ENCODE measurements at places on chromosomes 13 and 19.

DNA sequence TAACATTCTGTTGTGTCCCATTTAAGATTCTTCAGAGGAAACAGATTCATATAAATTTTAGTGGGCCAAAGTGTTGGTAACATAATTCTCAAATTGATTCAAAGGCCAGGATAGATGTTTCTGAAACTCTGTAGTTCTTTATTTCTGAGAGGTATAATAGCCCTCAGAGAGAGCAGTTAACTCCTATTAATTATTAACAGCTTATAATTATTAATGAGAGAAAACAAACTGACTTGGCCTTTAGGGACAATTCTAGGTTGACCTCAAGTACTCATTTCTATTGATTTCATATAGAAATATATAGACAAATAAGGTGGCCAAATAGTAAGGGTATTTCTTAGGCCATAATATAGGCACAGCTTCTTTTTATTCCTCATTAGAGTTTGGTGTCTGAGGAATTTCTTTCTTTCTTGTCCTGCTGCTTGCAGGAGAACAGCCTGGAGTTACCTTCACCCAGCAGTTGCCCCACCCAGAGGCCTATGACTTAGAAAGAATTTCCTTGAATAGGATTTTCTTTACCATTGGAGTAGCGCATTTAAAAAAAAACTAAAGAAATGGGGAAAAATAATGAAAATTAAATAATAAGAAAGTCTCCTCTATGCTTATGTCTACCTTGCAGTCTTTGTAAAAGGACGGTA lies 1430.1 kb upstream of the SPRY2 start:
- DNase-seq = no peak

DNA sequence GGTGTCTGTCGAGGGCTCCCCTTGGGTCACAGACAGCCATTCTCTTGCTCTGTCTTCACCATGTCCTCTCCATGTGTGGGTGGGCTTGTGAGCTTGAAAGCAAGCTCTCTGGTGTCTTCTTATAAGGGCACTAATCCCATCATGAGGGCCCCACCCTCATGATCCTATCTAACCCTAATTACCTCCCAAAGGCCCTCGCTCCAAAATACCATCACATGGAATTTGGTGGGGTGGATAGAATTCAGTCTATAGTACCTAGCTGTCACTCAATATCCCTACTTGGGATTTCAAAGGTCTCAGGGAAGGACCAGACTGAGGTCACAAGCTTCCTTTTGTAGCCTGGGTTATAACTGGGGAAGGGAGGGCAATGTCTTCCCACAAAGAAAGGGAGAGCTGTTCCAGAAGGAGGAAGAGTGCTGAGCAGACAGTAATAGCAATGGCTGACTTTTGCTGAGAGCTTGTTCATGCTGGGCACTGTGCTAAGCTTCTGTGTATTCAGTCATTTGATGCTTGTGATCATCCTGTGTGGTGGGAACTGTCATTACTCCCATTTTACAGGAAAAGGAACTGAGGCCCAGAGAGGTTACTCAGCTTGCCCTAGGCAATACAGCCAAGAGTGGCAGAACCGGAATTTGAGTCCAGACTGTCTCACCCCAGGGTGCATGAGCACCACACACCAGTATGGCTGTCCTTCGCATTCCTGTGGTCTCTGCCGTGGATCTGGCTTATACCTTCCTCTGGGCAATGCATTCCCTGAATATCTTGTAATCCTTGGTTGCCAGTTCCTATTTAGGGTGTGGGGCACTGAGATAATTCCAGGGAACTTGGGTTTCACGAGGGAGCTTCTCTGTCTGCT lies 8.2 kb downstream of the FXYD5 start:
- DNase-seq = no peak

- no peak for DNase-seq
Measured at GRCh38 chr13:113862931-113863523, 849 bp downstream of the GAS6 start.

- DNase-seq = peak; percentile 61
Measured at GRCh38 chr19:11887611-11888531, at the start of gene ZNF69. ZNF69 (plus strand) TSS chr19:11887782; CDS start chr19:11887924, 142 bp downstream.

- no peak for DNase-seq
Measured at GRCh38 chr19:9039728-9040127, 29.5 kb upstream of the MUC16 start.

GRCh38 chr19:35773020-35773806 lies 2.2 kb upstream of the ARHGAP33 start:
- DNase-seq = no peak

- no peak for DNase-seq
Measured at GRCh38 chr19:19217099-19217498, 5.3 kb downstream of the NCAN start.

GRCh38 chr19:11577451-11578257 lies at the start of gene ACP5:
ACP5 (minus strand) TSS chr19:11577645; CDS start chr19:11577317, 328 bp downstream.
- DNase-seq = no peak

DNA sequence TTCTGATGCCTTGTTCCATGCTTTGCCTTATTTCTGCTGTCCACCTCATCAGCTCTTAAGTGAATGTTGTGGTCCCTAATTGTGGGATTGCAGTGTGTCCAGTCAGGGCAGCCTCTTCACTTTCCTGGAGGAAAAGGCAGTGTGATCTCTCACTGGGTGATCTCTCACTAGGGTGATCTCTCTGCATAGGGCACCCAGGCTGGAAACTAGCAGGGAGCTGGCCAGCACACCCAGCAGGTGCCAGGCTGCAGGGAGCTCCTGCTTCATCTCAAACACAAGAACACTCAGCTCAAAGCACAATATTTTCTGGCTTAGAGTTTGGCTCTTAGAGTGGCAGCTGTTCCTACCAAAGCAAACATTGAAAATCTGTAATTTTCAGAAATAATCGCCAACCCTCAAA lies 36.5 kb upstream of the TSHZ3 start:
- DNase-seq = no peak

- DNase-seq = no peak
Measured at GRCh38 chr19:51341976-51342580, at the start of gene VSIG10L. VSIG10L (minus strand) TSS chr19:51342139; CDS start chr19:51342124, 15 bp downstream.

GRCh38 chr13:93689333-93689732 lies 462.7 kb downstream of the GPC6 start:
- no peak for DNase-seq

DNA sequence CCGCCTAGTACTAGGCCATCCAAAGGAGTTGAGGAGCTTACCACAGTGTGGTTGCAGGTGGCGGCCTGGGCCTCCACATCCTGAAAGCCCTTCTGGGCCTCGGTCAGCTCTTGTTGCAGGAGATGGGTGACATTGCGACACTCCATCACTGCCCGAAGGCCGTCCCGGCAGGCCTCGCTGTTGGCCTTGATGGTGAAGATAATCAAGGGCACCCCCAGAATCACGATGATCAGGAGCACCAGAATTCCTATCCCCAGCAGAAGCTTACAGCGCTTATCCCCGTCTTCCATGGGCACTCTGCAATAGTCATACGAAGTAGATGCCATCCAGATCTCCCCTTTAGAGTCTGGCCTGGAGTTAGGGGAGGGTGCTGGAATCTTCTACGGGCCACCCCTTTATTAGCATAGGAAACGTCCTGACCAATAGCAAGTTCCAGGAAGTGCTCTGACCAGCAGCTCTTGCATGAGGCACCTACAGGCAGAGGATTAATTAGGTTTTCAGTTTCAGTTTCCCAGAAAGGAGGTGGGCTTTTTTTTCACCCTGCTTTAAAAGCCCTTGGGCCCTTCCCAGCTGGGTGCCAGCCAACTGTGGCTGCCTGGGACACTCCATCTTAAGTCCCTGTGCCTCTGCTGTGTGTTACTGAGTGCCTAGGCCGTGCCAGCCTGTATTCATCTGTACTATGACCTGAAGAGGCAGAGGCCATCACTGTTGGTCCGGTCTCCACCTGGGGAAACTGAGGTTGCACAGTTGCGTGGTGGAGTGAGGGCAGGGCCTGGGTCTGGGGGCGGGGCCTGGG lies at the start of gene BST2:
BST2 (minus strand) TSS at position 381 of the 796 bp plus-strand sequence; CDS start at position 326, 55 bp downstream.
- no peak for DNase-seq

- DNase-seq = no peak
Measured at GRCh38 chr13:108920137-108920536, 290.7 kb downstream of the MYO16 start.

- DNase-seq = no peak
Measured at GRCh38 chr13:38042771-38043170, 173.2 kb upstream of the TRPC4 start.

- no peak for DNase-seq
Measured at GRCh38 chr13:85675151-85675907, 123.9 kb downstream of the SLITRK6 start.

GRCh38 chr19:38262585-38263268 lies 1.6 kb upstream of the SPINT2 start:
- DNase-seq = no peak

- no peak for DNase-seq
Measured at GRCh38 chr13:25771202-25771601, 280.6 kb downstream of the SHISA2 start.

- no peak for DNase-seq
Measured at GRCh38 chr13:82947683-82948082, 934.6 kb downstream of the SLITRK1 start.

DNA sequence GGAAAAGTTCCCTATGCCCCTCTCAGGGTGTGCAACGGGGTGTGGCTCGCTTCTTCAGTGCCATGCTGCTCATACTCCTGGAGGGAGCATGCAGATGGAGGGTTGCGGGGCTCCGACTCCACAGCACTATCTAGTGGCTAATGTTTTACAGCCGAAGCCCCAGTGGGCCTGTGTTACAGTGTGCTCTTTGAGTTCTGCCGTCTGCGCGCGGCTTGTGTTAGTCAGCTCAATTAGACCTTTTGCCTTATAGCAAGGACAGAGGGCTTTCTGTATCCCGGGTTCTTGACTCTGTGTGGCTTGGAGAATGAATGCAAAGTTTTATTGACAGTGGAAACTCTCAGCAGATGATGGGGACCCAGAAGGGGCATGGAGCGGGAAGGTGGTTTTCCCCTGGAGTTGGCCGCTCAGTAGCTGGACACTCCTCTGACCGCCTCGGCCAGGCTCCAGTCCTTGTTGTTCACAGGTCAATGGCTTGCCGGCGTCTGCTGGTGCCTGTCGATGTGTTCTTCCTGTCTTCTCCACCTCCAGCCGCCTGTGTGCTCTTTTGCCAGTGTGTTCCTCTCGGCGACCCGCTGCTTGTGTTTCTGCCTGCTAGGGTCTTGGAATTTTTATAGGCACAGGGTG lies 383.4 kb downstream of the LMO7 start:
- DNase-seq = no peak

DNA sequence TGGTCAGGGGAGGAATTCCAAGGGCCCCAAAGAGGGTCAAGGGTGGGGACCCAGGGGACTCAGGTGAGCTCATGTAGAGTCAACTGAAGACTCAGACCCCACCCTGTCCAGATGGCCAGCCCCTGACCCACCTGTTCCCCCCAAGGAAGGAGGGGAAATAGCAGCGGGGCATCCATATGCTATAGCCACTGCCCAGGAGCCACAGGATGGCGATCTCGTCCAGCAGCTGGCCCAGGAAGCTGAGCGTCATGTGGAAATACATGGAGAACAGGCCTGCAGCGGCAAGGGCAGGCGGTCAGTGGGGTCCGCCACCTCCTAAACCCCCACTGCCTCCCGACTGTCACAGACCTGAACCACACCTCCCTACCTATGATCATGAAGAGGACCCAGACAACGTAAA lies 21.4 kb downstream of the ACER1 start:
- no peak for DNase-seq

- no peak for DNase-seq
Measured at GRCh38 chr19:17888260-17888659, 16.5 kb downstream of the SLC5A5 start.

GRCh38 chr13:35479038-35479492 lies 2.6 kb upstream of the MAB21L1 start:
- DNase-seq = no peak

- no peak for DNase-seq
Measured at GRCh38 chr19:48695743-48696352, at the start of gene FUT2. FUT2 (plus strand) TSS chr19:48695971; CDS start chr19:48702957, 6,986 bp downstream.

DNA sequence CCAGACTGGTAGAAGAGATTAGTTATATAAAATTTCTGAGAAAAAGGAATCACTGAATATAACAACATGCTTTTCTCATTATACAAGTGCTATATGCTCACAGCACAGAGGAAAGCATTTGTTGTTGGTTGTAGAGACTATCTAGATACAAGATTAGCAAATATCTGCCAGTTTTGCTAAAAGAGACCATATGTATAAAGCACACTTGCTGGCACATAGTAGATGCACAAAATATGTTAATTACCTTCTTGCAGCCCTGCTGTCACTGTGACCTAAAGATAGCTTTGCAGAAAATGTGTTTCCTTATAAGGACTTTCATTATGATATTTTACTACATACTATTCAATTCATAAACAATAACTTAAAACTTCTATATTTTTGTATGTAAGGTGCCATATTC lies 755.1 kb downstream of the PCDH9 start:
- DNase-seq = no peak

GRCh38 chr19:7793493-7793892 lies 30.4 kb downstream of the CLEC4M start:
- DNase-seq = no peak

- no peak for DNase-seq
Measured at GRCh38 chr19:18607226-18608101, 865 bp upstream of the CRLF1 start.

- no peak for DNase-seq
Measured at GRCh38 chr19:49855676-49856573, 5.0 kb downstream of the PTOV1 start.

GRCh38 chr13:113443991-113444390 lies 9.3 kb downstream of the ADPRHL1 start:
- no peak for DNase-seq

- no peak for DNase-seq
Measured at GRCh38 chr13:54750521-54750920, 1721.9 kb downstream of the OLFM4 start.

GRCh38 chr13:89470901-89471300 lies 1799.7 kb downstream of the SLITRK5 start:
- DNase-seq = no peak

GRCh38 chr19:48321372-48321621 lies 4.1 kb upstream of the EMP3 start:
- DNase-seq = peak; percentile 92

GRCh38 chr13:83229574-83230305 lies 652.5 kb downstream of the SLITRK1 start:
- no peak for DNase-seq

DNA sequence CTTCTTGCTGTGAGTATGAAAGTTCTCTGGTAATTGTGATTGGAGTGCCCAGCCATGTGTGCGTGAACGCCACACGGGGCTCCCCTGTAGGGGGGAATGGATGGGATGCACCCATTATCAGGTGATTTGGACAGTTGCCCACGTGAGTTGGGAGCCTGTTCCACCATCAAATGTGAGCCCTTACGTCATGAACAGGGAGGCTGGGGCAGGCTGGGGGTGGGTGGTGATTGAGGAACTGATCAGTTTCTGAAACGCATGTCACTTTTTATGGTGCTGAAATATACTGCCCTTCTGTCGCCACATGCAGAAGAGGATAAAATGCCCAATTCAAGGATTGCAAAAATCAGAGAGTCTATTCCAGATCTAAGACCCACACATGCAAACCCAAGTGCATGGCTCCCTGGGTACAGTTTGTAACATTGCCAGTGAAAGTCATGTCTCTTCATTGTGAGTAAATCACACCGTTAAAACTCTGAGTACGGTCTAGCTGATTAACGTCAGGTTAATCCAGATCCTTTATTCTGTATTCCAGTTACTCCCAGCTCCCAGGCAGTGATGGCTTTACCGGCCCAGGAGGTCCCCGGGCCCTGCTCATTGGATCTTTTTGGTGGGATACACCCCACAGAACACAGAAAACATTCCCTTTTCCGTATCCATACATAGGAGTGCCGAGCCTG lies 90.2 kb downstream of the RAB20 start:
- no peak for DNase-seq
